ENCODE measurements at places on chromosomes 4 and X.

GRCh38 chr4:158446106-158446505 is 75.6 kb upstream of the RXFP1 start:
- no peak for DNase-seq

DNA sequence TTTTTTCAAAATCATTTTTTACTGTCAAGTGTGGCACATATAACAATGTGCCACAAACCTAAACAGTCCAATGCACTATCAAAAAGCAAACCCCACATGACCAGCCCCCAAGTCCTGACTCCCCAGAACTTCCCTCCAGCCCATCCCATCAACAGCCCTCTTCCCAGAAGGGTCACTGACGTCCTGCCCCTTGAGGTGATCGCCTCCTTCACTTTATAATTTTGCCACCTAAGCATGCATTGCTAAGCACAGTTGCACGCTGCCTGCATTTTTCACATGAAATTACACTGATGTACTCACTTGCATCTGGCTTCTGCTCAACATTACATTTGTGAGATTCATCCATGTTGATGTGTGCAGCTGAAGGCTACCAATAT is 42.5 kb downstream of the HTRA3 start:
- DNase-seq: no peak

DNA sequence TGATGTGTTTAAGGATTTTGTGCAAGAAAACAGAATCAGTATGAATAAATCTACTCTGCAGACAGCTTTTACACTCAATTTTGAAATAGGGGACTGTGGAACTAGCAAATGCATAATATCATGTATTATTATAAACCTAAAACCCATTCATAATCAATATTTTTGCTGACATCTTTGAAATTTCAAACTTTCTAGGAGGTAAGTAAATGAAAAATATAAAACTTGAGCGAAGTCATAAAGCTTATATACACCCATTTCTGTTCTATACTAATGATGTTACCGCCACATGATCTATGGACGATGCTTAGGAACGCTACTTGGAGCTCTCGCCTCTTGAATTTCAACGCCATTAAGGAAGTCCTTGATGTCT is 38.1 kb downstream of the ADGRA3 start:
- no peak for DNase-seq

GRCh38 chr4:154478547-154478946 is 13.1 kb downstream of the DCHS2 start:
- no peak for DNase-seq

GRCh38 chr4:183553601-183554345 is 48.9 kb downstream of the ING2 start:
- DNase-seq: no peak

DNA sequence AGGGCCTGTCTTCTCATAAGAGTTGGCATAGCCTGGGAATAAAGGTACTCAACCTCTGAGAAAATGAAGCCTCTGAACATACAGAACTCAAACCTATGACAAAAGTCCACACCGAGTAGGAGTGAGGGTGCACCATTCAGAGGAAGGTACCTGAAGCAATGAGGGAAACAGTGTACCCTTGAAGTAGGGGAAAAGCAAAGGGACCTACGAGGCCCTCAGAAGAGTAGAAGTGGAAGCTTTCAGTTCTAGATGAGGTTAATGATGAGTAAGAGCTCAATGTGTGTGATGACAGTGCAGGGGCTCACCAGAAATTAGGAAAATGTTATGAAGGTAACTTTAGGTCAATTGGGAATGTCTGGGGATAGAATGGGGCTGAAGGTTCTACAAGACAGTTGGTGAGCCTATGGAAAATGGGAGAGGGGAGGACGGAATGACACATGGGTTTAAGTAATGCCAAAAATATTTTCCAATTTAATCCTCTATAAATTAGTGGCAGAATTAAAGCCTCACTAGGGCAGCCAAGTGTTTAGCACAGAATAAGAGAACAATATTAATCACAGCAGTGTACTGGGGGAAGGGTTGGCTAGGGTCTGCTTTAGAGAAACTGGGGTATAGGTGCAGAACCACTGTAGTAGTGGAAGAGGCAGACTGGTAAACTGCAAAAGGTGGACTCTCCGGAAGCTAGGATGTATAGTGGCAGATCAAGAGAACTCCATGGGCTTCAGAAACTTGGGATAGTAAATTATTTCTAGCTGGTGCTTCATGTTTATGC is 39.8 kb downstream of the RAB33A start:
- no peak for DNase-seq

- no peak for DNase-seq
These were observed 30.9 kb upstream of the PPA2 start for GRCh38 chr4:105504744-105505143.

DNA sequence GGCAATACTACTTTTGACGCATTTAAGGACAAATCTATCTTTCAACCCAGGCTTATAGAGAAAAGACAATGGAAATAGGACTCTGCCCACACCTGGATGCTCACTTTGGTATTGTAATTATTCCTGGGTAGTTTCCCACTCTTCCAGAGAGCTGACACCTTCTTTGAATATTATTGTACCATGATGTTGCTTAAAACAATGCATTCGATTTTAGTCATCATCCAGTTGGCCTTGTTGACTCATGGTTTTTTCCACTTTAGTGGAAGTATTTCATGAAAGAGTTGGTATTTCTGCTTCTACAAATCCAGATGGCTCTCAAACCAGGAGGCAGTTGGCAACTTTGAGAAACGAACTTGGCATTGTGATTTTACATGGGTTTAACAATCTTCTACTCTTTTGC is 124.2 kb downstream of the ENOX2 start:
- no peak for DNase-seq

DNA sequence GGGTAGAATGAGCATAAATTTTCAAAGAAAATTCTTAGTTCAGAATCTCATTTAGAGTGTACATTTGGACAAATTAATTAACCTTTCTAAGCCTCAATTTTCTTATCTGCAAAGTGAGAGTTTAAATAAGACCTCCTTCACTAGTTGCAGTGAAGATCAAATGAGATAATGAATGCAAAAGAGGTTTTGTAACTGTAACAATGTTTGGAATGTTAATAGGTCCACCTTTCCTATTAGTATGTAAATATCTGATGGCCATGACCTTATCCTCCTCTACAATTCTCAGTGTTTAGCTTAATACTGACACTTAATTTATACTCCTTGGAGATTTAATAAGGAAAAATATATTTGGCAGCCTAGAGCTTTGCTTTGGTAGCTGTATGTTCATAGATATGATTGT is 138.8 kb downstream of the GABRG1 start:
- no peak for DNase-seq

DNA sequence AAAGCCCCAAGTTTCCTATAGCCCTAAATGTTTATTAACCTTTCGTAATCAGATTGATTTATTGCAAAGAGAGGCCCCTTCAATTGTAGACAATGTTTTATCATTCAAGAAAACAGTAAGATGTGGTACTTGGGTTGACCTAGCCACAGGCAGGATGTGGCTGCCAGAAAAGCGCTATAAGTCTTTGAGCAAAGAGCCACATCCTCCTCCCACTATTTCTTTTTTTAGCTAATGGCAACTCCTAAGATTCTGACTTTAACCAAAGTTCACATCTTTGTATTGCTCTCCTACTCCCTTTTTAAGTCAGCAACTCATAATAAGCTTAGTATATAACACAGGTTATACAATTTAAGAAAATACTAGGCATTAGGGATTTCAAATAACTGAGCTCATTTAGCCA is 70.7 kb upstream of the PPP3CA start:
- DNase-seq: no peak

DNA sequence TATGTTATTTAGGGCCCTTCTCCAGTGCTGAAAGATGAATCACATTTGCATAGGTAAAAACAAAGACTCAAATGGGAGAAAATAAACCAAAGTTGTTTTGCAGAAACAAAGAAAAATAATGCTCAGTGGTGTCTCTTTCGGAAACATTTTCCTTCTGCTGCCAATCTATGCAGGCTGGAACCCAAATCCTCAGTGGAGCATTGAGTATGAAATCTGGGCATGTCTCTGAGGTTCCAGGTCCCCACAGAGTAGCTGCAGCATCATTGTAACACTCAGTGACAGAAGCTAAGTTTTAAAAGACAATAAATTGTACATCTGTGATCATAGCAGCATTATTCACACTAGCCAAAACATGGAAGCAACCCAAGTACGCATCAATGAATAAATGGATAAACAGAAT is 303.6 kb downstream of the FBXW7 start:
- no peak for DNase-seq

DNA sequence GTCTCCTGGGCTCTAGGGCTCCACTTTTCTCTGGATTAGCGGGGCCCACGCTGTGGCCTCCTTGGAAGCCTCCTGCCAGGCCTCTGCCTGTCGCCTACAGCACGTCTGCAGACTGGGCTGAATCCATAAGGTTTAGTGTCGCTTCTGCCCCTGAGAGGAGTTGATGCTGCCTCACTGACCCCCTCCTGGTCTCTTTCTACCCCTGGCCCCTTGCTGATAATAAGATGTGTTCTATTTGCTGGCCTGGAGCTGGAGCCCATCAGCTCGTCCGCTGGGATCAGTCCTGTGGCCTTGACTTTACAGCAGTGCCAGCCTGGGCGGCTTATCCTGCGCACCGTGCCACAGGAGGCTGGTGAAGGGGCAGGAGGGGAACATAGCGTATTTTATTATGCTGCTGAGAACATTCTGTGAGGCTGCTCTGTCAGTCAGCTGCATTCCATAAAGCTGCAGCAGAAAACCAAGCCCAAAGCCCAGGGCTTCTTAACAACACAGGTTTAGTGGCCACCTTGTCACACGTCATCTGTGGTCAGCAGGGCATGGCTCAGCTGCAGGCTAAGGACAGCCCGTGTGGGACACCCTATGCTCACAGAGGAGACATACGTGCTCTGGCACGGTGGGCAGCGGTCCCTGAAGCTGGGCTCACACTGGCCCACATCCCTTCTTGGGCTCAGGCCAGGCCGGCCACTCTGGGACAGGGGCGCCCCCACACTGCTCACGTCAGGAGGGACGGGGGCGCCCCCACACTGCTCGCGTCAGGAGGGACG is 29.3 kb upstream of the HGFAC start:
- no peak for DNase-seq

GRCh38 chrX:131677655-131678628 is 134.1 kb downstream of the OR13H1 start:
- DNase-seq: no peak

DNA sequence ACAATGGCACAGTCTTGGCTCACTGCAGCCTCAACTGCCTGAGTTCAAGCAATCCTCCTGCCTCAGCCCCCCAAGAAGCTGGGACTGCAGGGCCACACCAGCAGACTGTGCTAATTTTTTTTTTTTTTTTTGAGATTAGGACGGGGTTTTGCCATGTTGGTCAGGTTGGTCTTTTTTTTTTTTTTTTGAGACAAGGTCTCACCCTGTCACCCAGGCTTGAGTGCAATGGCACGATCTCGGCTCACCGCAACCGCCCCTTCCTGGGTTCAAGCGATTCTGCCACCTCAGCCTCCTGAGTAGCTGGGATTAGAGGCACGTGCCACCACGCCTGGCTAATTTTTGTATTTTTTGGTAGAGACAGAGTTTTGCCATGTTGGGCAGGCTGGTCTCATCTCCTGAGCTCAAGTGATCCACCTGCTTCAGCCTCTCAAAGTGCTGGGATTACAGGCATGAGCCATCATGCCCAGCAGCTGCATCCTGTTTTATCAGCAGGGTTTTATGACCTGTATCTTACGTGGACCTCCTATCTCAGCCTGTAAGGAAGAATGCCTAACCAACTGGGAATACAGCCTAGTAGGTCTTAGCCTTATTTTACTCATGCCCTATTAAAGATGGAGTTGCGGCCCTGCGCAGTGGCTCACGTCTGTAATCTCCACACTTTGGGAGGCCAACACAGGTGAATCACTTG is 13.2 kb upstream of the MRPL1 start:
- no peak for DNase-seq
